ENCODE measurements at places on chromosomes 13 and 19. TPM values are rescaled to one million over a fixed set of nuclear protein-coding genes. Genes with fewer than 3 reads are reported as not detected.
A peak's percentile ranks its signal among the peaks of the same experiment; 100 is the strongest.

The SYNGR4 gene
- not detected for total RNA-seq

The SIGLEC12 gene
- not detected for total RNA-seq

The HSH2D gene
- not detected for total RNA-seq

The KLK2 gene
- total RNA-seq: not detected

The CAPS gene
- 6.9 TPM for total RNA-seq

DNA sequence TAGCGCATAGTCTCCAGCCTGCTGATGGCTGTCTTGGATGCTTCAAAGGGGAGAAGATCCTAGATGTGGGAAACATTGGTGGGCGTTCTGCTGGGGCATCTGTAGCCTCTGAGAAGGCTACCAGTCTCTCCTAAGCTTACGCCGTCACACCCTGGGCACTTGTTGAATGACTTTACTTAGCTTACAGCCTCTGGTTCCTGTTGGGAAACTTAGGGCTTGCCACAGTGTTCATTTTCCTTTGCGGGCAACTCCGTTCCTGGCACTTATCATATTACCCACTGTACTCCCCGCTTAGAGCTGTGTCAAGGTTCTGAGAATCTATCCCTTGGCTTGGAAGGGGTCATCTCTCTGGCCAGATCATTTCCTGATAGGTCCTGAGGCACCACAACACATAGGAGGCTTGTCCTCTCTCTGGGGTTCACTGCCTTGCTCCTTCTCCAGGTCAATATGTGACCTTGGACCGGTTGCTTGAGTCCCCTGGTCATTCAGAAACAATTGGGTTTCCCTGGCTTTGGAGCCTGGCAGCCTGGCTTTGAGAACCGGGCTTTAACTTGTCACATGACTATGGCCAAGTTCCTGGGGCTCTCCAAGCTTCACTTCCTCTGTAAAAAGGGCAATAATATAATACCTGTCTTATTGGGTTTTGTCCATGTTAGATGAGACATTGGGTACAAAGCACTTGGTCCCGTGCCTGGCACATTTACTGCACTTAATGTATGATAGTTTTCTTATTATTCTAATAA is 20.5 kb upstream of the ALOX5AP start:
- DNase-seq: no peak

DNA sequence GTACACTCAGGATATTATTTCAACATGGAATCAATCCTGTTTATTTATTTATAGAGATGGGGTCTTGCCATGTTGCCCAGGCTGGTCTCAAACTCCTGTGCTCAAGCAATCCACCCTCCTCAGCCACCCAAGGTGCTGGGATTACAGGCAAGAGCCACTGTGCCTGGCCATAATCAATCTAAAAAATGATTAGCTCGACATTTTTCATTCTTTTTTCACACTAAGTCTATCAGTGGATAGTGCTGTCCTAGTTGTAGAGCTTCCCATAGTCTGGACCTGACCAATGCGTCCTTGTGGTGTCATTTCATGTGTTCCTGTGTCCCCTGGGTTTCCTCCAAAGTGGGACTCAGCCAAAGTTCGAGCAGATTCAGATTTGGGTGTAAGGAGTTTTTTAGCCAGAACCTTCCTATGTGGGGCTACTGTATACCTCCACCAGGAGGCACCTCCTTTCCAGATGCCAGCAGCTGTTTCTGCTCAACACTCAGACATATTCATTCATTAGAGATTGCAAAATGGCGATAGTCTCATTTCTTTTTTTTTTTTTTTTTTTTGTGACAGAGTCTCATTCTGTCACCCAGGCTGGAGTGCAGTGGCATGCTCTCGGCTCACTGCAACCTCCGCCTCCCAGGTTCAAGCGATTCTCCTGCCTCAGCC is 61.1 kb downstream of the MAP4K1 start:
- no peak for DNase-seq

DNA sequence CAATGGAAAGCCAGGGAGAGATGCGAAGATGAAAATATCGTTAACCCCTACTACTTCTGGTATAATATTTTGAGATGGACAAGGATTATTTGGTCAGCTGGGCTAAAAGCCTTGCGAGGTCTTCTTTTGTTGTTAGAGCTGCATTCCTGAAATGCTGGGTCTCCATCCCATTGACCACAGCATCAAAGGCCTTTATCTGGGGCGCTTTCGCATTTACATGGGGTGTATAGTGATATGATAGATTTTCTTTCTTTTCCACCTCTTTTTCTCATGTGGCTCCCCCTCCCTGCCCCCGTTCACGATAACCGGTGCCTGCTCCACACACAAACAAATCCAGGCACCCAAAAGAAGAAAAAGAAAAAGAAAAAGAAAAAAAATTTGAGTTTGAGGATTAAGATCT is 77.5 kb downstream of the ZNF536 start:
- no peak for DNase-seq

DNA sequence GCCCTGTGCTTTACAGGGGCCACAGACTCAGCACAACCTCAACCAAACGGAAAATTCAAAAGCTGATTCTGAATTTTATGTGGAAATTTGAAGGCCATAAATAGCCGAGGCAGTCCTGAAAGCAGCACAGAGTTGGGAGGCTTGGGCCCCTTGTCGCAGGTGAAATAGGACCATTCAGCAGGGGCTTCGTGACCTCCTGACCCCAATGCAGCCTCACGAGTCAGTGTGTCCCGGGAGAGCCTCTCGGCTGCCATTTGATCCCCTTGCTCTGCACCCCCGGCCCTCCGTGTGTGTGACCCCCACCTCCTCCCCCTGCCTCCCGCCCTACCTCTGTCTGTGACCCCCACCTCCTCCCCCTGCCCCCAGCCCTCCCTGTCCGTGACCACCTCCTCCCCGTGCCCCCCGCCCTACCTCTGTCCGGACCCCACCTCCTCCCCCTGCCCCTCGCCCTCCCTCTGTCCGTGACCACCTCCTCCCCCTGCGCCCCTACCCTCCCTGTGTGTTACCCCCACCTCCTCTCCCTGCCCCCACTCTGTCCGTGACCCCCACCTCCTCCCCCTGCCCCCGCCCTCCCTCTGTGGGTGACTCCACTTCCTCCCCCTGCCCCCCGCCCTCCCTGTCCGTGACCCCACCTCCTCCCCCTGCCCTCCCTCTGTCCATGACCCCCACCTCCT is 41.7 kb upstream of the TFDP1 start:
- no peak for DNase-seq

GRCh38 chr13:20301015-20301402 is 68.9 kb upstream of the GJB6 start:
- no peak for DNase-seq

DNA sequence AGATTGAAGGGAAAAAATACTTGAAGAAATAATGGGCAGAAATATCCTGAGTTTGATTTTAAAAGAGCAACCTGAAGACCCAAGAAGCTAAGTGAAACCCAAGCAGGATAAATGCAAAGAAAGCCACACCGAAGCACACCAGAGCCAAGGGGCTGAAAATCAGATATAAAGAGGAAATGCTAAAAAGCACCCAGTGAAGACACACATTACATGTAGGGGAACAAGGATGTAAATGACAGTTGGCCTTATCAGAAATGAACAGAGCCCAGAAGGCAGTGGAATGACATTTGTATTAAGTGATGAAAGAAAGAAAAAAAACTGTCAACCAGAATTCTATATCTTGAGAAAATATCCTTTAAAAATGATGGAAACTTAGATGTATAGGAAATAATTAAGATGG is 139.1 kb downstream of the SLC7A1 start:
- DNase-seq: no peak

DNA sequence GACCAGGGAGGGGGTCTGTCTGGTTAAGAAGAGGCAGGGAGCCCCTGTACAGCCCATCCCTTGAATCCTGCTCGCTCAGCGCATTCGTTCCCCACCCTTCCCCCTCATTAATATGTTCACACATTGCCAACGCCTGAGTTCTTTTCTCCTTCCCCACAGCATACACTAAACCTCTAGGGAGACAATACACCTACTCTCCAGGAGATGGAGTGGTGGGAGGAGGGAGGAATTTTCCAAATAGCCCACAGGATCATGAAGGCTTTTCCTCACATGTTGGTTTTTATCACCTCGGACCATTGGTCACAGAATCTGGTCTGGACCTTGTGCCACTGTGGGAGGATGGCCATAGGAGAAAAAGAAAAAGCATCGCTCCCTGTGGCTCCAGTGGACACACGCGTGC is 294.9 kb downstream of the SHISA2 start:
- DNase-seq: no peak

DNA sequence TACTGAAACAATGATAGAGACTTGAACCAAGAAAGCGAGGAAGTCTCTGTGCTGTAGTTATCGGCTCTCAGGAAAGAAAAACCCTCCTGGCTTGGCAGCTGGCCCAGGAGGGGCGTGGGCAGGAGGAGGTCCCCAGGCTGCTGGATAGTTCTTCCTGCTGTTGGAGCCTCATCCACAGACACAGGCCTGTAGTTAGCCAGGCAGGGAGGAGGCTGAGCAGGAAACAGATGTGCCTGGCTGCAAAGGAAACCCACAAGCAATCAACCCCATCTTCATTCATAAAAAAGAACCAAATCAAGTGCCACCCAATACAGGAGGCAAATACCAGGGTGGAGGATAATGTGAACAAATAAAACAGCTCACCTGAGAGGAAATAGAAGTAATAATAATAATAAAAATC is 86.2 kb downstream of the IRS2 start:
- DNase-seq: peak; percentile 71

DNA sequence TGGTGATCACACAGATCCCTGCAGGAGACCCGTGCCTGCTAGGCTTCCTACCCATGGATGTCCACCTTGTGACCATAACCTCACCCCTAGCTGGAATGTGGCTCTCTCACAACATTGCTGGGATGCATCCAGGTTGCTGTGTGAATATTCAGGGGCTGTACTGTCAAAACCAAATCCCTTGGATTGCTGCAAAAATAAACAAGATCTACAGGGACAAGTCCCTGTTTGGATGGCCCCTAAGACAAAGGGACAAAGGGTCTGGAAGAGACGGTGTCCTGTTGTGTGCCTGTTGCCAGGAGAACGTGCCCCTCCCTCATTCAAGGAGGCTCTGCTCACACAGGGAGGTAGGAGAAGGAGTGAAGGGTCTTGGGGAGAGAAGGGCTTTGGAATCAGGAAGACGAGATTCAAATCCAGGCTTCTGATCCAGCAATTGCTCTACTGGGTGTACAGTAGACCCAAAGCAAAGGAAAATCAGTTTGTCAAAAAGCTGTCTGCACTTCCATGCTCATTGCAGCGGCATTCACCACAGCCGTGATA is 89.2 kb upstream of the WASF3 start:
- no peak for DNase-seq

GRCh38 chr19:498511-498891 is 2.2 kb downstream of the MADCAM1 start:
- DNase-seq: no peak

- DNase-seq: no peak
Measured at GRCh38 chr13:49625392-49626079, 2.8 kb upstream of the ARL11 start.

GRCh38 chr13:101393140-101393539 is 23.2 kb downstream of the NALCN start:
- no peak for DNase-seq

- peak; percentile 85 for DNase-seq
Measured at GRCh38 chr19:41456342-41456918, 13.5 kb downstream of the ERICH4 start.

- DNase-seq: no peak
Measured at GRCh38 chr19:29988351-29988750, 46.3 kb downstream of the URI1 start.

DNA sequence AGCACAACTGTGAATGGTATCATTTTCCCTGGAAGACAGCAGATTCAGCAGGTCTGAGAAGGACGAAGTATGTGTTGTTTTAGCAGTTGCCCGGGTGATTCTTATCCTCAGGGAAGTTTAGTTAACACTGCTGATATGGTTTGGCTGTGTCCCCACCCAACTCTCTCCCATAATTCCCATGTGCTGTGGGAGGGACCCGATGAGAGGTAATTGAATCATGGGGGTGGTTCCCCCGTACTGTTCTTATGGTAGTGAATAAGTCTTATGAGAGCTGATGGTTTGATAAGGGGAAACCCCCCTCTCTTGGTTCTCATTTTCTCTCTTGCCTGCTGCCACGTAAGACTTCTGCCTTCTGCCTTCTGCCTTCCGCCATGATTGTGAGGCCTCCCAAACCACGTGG is 81.0 kb upstream of the UBAC2 start:
- DNase-seq: no peak

DNA sequence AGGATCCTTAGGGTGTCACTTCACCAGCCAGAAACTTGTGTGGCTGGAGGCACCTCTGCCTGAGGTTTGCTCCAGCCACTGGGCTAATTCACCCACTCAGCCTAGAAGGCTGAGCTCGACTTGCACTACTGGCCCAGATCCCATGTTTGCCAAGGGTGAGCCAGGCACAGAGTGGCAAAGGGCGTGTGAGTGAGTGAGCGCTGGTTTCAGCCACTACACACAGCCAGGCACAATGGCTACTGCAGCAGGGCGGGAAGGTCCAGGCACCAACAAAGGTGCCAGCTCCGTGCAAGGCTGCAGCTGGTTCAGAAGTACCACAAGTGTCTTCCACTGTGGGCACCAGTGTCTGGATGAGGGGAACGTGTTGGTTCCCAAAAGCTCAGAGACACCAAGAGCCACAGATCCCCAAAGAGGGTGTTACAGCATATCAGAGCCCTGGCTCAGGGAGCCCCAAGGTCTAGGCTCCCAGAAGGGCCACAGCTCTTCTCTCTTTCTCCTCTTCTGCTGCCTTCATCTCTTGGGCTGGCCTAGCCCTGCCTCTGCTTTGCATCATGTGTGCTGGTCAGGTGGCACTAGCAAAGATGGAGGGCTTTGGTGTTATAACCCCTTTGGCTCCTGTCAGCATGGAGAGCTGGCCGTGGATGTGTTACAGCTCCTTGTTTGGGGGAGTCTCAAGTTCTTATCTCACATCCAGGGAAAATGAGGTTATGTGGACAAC is 736.3 kb upstream of the KLHL1 start:
- no peak for DNase-seq

GRCh38 chr13:38624822-38625221 is 62.1 kb upstream of the FREM2 start:
- DNase-seq: no peak

GRCh38 chr19:11378319-11379189 is 4.1 kb downstream of the SWSAP1 start:
- peak; percentile 49 for DNase-seq

DNA sequence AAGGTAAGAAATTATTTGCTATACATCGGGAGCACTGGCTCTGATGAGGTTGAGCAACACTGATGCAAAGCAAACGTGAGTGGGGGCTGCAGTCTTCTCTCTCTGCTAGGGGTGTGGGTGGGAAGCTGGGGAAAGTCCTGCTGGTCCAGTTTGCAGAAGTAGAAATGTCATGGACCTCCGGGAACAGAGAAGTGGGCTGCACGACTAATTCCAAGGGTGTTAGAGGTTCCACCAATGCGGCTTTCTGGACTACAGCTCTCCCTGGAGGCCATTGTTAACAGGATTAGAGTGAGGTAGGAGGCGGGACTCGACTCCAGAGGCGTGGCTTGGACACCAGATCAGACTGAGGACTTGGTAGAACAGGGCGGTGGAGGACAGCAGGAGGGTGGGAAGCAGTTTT is 5.7 kb upstream of the FBXO27 start:
- peak; percentile 55 for DNase-seq
